ENCODE measurements at places on chromosomes 6 and 20. TPM values are rescaled to one million over a fixed set of nuclear protein-coding genes. Genes with fewer than 3 reads are reported as not detected.

Gene ECT2L
- total RNA-seq = not detected

Gene LTA
- total RNA-seq = 0.20 TPM

Gene CCN5
- total RNA-seq = 4.2 TPM

Gene CYP24A1
- not detected for total RNA-seq

Gene BPIFB4
- not detected for total RNA-seq

Gene PTK6
- 91.7 TPM for total RNA-seq

Gene EIF2S2
- 26.5 TPM for total RNA-seq

Gene OPRL1
- total RNA-seq = 0.76 TPM

Gene SLC24A3
- 34.9 TPM for total RNA-seq

Gene BPIFB1
- not detected for total RNA-seq

Gene GPX5
- not detected for total RNA-seq

Gene PTCRA
- total RNA-seq = not detected

Gene ELOVL4
- 2.8 TPM for total RNA-seq

Gene PHACTR1
- total RNA-seq = 4.7 TPM

Gene ATAT1
- 18.4 TPM for total RNA-seq

Gene PCK1
- total RNA-seq = 136 TPM

Gene EBF4
- total RNA-seq = 4.5 TPM

Gene HLA-DRB1
- 169 TPM for total RNA-seq

Gene CDC25B
- total RNA-seq = 12.2 TPM

Gene OR12D3
- total RNA-seq = not detected

Gene MROH8
- 2.6 TPM for total RNA-seq

Gene FAM184A
- 3.4 TPM for total RNA-seq

Gene RAET1G
- 0.41 TPM for total RNA-seq

Gene TREM2
- 0.67 TPM for total RNA-seq

Gene SIRPD
- not detected for total RNA-seq

Gene CLIC5
- 215 TPM for total RNA-seq
